Stimulated activated CD4-positive, alpha-beta T cell treated with anti-CD3 and anti-CD28 coated beads, Interleukin-1b, Interleukin-23, amount 100 ng/mL, for 1 hour (primary cell): ENCODE measurements at places on chromosomes 3 and 15.

GRCh38 chr3:189202106-189202505 is 30.3 kb downstream of the TPRG1 start:
- no peak for DNase-seq

- DNase-seq = no peak
Measured at GRCh38 chr3:129553719-129554118, 10.7 kb downstream of the H1-8 start.

DNA sequence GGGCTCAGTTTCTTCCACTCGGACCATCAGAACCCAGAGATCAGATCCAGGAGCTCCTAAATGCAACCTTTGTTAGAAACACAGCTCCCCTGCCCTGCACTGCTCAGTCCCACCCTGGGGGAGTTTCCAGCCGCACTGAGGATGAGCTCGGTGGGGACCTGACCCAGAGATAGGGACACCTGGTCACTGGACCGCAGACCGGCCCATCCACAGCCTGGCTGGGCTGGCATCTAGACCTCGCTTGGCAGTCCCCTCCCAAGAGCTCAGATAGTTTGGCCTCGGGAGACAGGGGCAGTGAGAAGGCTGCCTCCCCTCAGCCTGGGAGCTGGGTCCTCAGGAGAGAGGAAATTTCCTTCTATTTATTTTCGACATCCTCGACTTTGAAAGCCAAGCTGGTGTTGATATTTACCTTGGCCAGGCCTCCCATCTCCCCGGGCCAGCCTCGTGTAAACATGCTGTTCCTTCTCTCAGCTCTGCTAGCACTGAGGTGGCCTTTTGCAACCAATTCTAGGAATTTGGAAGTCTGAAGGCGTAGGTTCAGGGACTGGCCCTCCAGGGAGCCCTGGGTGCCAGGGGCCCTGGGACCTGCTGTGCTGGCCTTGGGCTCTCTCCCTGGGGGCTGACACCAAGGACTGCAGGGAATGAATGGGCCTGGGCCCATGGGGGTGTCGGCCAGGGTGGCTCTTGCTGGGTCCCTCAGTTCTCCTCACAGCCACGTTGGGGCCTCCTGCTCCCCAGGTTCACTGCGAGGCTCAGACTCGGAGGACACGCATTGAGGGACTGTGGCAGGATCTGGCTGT is 90.1 kb downstream of the VGLL4 start:
- no peak for DNase-seq

- no peak for DNase-seq
Measured at GRCh38 chr3:69239063-69239462, 116.7 kb upstream of the LMOD3 start.

GRCh38 chr3:132622148-132622547 is 25.1 kb downstream of the ACKR4 start:
- no peak for DNase-seq

DNA sequence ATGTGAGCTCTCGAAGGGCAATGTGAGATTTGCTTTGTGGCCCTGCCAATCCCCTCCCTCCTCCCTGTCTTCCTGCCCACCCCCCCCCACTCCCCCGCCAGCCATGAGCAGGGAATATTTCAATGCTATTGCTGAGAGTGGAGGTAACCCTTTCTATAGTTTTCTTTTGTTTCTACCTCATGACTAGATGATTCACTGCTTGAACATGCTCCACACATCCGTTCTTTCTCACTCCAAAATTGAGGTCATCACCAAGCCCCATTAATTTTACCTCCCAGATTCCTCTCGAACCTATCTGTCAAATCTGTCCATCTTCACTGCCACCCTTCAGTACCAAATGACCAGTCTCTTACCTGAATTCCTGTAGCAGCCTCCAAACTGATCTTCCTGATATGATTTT is 12.2 kb downstream of the ZNF774 start:
- DNase-seq = no peak

- no peak for DNase-seq
Measured at GRCh38 chr3:196914866-196915265, 27.5 kb downstream of the NCBP2 start.

- no peak for DNase-seq
Measured at GRCh38 chr3:66720508-66720907, 219.7 kb upstream of the LRIG1 start.

DNA sequence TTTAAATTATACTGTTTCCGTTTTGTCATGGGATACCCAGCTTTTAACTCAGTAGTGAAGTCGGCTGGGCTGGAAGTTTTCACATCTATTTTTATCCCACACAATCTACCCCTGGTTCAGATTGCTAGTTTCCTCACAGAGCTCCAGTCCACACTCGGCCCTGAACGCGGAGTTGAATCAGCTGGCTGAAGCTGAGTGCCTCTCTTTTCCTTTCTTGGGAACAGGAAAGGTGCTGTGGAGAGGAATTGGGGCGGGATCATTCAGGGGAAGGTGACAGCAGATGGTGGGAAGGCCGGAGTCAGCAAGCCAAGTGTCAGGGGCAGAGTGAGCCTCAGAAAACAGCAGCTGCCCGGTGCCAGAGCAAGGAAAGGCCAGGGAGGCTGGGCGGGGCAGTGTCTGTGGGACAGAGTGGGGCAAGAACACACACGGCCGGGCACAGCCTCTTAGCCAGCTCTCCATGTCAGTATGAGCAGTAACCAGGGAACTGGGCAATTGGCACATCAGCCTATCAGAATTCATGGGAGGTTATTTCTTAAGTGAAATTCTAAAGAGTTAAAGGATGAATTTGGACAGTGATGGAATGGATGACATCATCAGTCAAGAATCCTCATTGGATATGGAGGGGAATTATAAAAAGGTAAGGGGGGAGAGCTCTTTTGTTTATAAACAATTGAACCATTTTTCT is 135.7 kb upstream of the IL12A start:
- no peak for DNase-seq
